IMR-90 (cell line): ENCODE measurements at places on chromosomes 2 and 18.
A peak's percentile ranks its signal among the peaks of the same experiment; 100 is the strongest.

GRCh38 chr2:216539120-216539519 lies 40.5 kb downstream of the RPL37A start:
- no peak overlapping the region for H3K4me3 ChIP-seq
- no peaks in the 10 kb centered on the region for H3K27me3 ChIP-seq
- H3K36me3 ChIP-seq = no peaks in the 10 kb centered on the region
- peaks cover 28% of the 10 kb centered on the region for H3K4me1 ChIP-seq
- H3K27ac ChIP-seq = no peak overlapping the region

- no peaks in the 10 kb centered on the region for H3K4me1 ChIP-seq
- H3K27ac ChIP-seq = no peak overlapping the region
- no peaks in the 10 kb centered on the region for H3K36me3 ChIP-seq
- no peaks in the 10 kb centered on the region for H3K27me3 ChIP-seq
- DNase-seq = no peak
Observed at GRCh38 chr2:162520959-162521358, 177.0 kb downstream of the GCA start.

DNA sequence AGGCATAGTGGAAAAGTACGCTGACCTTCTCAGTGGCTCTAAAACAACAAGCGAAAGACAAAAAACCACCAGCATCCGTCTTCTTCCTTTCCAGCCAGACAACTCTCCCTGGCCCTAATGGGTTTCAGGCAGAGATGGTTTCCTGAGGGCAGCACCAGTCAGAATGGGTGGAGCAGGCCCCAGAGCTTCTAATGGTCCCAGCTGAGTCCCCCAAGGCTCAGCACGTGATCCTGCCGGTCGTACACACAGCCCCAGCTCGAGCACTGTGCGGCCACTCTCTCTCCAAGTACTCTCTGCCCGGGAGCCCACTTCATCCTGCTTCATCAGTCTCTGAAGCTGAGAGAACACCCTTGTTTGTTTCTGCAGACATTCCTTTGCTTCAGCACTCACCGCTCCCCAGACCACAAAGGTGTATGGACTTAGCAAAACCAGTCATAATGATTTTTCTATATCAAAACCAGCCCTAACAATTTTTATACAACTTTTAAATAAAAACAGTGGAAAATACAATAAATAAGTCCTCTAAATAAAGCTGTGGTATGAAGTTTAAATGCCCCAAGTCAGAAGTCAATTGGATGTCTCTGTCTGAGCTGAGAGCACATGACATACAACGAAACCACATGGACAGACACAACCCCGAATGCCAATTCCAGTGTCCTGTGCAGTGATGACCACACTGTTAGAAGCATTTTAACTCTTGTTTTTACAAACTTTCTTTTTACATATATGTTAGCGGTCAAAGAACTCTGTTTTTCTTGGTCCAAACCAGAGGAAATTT lies 63.9 kb downstream of the PARD6G start:
- H3K36me3 ChIP-seq = no peaks in the 10 kb centered on the region
- H3K4me3 ChIP-seq = no peak overlapping the region
- DNase-seq = no peak
- no peaks in the 10 kb centered on the region for H3K27me3 ChIP-seq
- no peaks in the 10 kb centered on the region; the same call in 1 of the 2 replicates for H3K4me1 ChIP-seq

DNA sequence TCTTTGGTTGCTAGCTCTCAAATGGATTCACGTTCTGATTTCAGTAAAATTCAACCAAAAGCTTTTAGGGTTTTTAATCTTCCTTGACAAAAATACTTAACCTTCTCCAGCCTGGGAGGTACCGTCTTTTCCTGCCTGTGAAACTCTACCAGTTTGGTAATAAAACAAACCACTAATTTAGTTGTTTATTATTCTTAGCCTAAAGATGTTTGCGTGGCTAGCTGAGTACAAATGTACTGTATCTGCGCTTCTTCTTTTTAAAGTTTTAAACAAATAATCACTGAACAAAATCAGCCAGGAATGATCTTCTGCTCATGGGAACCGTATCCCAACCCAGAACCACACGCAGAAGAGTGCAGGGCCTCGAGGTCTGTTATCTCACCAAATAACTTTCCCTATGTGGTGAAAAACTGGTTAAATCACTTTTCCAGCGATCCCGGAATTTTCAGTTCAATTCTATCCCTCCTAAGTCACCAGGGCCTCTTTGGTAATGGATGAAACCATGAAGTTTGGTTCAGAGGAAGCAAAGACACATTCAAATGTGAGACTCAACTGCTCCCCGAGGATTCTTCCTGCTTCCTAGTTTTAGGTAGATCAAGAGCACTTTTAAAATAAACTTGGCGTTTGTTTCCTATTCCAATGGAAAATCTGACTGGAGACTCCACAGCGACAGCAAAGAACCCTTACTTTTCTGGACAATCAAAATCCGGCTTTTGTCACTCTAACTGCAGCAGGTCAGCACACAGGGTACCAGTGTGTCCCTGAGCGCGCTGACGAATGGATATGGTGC lies 36.1 kb downstream of the BCL2 start:
- no peaks in the 10 kb centered on the region for H3K4me1 ChIP-seq
- no peaks in the 10 kb centered on the region for H3K36me3 ChIP-seq
- peaks cover 1% of the 10 kb centered on the region for H3K27me3 ChIP-seq
- H3K4me3 ChIP-seq = no peak overlapping the region

- no peak overlapping the region for H3K27ac ChIP-seq
- no peaks in the 10 kb centered on the region for H3K27me3 ChIP-seq
- no peak for DNase-seq
Observed at GRCh38 chr2:143564419-143564818, 435.2 kb downstream of the ARHGAP15 start.

DNA sequence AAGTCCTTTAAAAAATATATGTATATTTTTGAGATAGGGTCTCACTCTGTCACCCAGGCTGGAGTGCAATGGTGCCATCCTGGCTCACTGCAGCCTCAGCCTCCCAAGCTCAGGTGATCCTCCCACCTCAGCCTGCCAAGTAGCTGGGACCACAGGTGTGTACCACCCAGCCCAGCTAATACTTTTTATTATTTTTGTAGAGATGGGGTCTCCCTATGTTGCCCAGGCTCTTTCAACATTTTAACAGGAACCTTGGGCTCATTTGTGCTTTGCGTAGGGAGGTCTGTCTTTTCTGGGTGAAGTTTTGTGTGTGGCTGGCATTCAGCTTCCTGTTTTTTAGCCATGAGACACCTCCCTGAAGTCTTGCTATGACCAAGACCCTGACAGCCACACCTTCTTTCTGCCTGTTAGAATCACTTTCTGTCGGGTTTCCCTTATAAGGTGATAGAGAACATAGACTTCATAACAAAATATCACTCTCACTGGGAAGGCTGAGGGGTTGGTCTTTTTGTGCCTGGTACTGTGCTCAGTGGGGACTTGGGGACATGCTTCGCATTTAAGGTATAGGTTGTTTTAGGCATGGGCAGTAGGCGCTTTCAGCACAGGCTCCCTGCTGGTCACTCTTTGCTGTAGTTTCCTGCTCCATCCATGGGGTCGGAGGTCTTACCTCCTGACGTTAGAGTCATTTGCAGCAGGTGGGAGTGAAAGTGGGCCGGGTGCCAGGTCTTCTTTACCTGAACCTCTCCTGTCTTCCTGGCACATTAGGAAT lies 3.4 kb downstream of the RAB31 start:
- H3K36me3 ChIP-seq = no peaks in the 10 kb centered on the region
- H3K27me3 ChIP-seq = no peaks in the 10 kb centered on the region
- H3K27ac ChIP-seq = no peak overlapping the region
- peaks cover 13% of the 10 kb centered on the region for H3K4me1 ChIP-seq
- H3K4me3 ChIP-seq = no peak overlapping the region

- no peak for DNase-seq
- no peak overlapping the region for H3K4me3 ChIP-seq
- no peaks in the 10 kb centered on the region for H3K27me3 ChIP-seq
- no peak overlapping the region for H3K27ac ChIP-seq
Observed at GRCh38 chr18:44893966-44894365, 213.3 kb downstream of the SETBP1 start.

DNA sequence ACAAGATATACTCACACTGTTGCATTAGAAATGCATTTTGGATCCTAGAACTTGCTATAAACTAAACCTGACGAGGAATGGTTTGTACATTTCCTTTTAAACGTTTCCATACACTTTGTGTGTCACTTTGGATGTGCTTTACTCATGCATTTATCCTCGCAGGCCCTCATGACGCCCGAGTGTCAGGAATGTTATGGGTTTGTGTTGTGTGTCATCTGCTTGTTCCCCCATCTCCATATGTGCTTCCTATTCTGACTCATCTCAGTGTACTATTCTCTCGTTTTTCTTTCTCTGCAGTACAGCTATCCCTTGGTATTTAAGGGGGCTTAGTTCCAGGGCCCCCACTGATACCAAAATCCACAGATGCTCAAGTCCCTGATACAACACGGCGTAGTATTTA lies 121.5 kb upstream of the RASGRP3 start:
- peak; percentile 90 for DNase-seq
- no peak overlapping the region for H3K4me3 ChIP-seq
- no peak overlapping the region for H3K27ac ChIP-seq
- no peaks in the 10 kb centered on the region for H3K4me1 ChIP-seq
- H3K36me3 ChIP-seq = peaks cover 45% of the 10 kb centered on the region

DNA sequence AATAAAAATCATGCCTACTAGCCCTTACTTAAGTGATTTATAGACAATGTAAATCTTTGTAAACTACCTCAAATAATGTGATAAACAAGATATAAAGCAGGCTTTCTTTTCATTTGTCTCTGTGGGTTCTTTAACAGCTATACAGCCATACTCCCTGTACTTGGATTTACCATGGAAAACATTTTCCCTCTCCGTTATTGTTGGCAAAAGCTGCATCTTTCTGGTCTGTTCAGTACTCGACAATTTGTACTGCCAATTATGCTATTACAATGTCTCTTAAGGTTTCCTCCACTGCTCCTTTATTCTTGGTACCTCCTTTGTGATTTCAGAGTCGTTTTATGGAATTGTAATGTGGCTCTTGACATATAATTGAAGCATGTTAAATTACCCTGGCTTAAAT lies 426.3 kb upstream of the PKDCC start:
- H3K27me3 ChIP-seq = no peaks in the 10 kb centered on the region
- no peak for DNase-seq
- H3K4me1 ChIP-seq = no peaks in the 10 kb centered on the region
- no peak overlapping the region for H3K27ac ChIP-seq
- H3K4me3 ChIP-seq = no peak overlapping the region

DNA sequence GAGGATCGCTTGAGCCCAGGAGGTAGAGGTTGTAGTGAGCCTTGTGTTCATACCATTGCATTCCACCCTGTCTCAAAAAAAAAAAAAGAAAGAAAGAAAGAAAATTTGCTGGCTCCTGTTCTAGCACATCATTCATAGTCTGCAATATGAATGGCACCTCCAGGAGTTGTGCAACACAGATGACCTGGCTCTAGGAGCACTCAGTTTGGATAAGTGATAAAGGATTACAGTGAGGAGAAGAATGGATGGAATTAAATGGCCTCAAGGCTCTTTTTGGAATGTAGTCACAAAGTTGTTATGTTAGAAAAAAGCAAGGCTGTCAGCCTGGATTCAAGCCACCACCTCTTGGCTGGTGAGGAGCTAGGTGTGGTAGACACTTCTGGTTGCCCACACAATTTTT lies 21.5 kb upstream of the SPRED2 start:
- H3K27ac ChIP-seq = no peak overlapping the region
- H3K4me1 ChIP-seq = no peaks in the 10 kb centered on the region
- no peak overlapping the region for H3K4me3 ChIP-seq
- H3K27me3 ChIP-seq = peaks cover 8% of the 10 kb centered on the region; the same call in 1 of the 2 replicates
- H3K36me3 ChIP-seq = no peaks in the 10 kb centered on the region

DNA sequence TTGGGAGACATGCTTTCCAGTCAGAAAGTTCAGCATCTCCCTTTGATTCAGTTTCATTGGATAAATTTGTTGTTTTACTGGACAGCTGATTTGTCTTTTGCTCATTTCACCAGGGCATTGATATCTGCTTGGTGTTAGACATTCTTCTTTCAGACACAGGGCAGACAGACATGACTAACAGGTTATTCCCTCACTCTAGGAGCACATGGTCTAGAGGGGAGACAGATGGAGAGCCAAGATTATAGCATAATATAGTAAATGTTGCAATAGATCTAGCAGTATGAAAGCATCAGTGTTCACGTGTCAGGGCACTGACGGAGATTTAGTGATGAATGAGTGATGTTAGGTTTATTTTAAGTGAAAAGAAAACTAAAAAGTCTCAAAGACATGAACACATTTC lies 187.0 kb upstream of the CYRIA start:
- no peaks in the 10 kb centered on the region for H3K36me3 ChIP-seq
- no peak overlapping the region for H3K27ac ChIP-seq

- DNase-seq = no peak
- H3K4me3 ChIP-seq = no peak overlapping the region
- no peaks in the 10 kb centered on the region for H3K4me1 ChIP-seq
- H3K36me3 ChIP-seq = peaks cover 4% of the 10 kb centered on the region
Observed at GRCh38 chr2:108823286-108823685, 36.7 kb downstream of the CCDC138 start.

GRCh38 chr2:18903750-18904149 lies 314.4 kb upstream of the NT5C1B start:
- DNase-seq = no peak
- no peak overlapping the region for H3K27ac ChIP-seq
- no peaks in the 10 kb centered on the region for H3K36me3 ChIP-seq
- H3K4me3 ChIP-seq = no peak overlapping the region
- no peaks in the 10 kb centered on the region for H3K27me3 ChIP-seq

DNA sequence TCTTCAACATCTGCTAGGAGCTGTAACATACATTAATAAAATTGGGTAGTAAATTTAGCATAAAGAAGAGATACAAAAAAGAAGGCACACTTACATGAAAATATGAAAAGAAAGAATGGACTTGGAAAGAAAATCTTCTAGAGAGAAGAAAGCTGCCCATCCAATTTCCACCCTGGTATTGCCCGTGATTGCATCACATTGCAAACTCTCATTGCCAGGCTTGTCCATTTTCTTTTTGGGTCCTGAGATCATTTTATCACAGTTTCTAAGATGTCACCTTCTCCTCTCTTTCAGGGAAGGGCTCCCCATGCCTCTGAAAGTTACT lies 321.5 kb downstream of the RND3 start:
- no peaks in the 10 kb centered on the region for H3K27me3 ChIP-seq
- DNase-seq = no peak
- H3K4me3 ChIP-seq = no peak overlapping the region
- no peaks in the 10 kb centered on the region for H3K36me3 ChIP-seq

- H3K36me3 ChIP-seq = no peaks in the 10 kb centered on the region
- H3K27me3 ChIP-seq = peaks cover 75% of the 10 kb centered on the region
- no peak overlapping the region for H3K27ac ChIP-seq
- no peak overlapping the region for H3K4me3 ChIP-seq
Observed at GRCh38 chr2:118833716-118834439, 13.6 kb downstream of the EN1 start.

- no peaks in the 10 kb centered on the region for H3K36me3 ChIP-seq
- no peaks in the 10 kb centered on the region for H3K27me3 ChIP-seq
- H3K4me3 ChIP-seq = no peak overlapping the region
- peaks cover 37% of the 10 kb centered on the region for H3K4me1 ChIP-seq
Observed at GRCh38 chr2:46831869-46832265, 83.7 kb downstream of the MCFD2 start.
